ENCODE measurements at places on chromosomes 11 and 22.

DNA sequence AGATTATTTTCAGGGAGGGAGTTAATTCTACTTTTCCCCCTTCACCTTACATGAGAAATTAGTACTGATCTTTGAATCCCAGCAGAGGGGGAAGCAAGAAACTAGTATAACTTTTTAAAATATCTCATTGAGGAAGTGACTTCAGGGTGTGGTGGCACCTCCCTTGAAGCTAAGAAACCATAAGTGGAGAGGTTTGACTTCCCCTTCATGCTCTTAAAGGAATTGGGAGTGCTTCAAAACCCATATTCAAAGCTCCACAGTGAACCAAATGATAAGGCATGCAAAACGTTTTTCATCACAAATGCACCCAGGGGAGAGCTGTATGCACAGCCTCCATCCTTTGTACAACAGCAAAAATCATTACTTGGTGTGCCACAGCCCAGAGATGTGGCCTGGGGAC is 540 bp downstream of the MS4A14 start:
- H3K4me3 ChIP-seq = no peak overlapping the region
- peaks cover 5% of the 10 kb centered on the region for H3K27me3 ChIP-seq
- H3K4me1 ChIP-seq = peaks cover 2% of the 10 kb centered on the region
- DNase-seq = no peak

GRCh38 chr11:122020902-122021301 is 95.1 kb downstream of the BLID start:
- H3K4me3 ChIP-seq = no peak overlapping the region
- no peaks in the 10 kb centered on the region for H3K4me1 ChIP-seq
- no peaks in the 10 kb centered on the region for H3K36me3 ChIP-seq
- H3K27ac ChIP-seq = no peak overlapping the region
- DNase-seq = no peak

DNA sequence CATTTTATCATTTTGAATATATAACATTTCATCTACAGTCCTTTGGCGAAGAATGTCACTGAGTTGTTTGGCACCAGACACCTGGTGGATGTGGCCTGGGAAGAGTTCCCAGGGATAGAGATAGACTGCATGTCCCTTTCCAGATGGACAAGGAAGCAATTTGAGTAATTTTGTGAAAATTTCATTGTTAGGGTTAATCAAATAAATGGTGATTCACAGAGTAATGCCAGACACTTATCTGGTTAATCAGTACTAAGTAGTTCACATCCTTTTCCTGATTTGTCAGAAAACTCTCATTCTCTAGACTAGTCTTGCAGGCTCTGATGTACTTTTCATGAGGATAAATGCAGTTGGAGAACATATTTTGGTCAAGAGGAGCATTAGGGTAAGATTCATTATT is 41.6 kb downstream of the NAALAD2 start:
- H3K27me3 ChIP-seq = peaks cover 13% of the 10 kb centered on the region
- DNase-seq = no peak
- no peak overlapping the region for H3K27ac ChIP-seq

GRCh38 chr11:45653277-45653676 is 12.1 kb downstream of the CHST1 start:
- H3K4me3 ChIP-seq = no peak overlapping the region
- H3K36me3 ChIP-seq = no peaks in the 10 kb centered on the region
- H3K27me3 ChIP-seq = peaks cover 13% of the 10 kb centered on the region

DNA sequence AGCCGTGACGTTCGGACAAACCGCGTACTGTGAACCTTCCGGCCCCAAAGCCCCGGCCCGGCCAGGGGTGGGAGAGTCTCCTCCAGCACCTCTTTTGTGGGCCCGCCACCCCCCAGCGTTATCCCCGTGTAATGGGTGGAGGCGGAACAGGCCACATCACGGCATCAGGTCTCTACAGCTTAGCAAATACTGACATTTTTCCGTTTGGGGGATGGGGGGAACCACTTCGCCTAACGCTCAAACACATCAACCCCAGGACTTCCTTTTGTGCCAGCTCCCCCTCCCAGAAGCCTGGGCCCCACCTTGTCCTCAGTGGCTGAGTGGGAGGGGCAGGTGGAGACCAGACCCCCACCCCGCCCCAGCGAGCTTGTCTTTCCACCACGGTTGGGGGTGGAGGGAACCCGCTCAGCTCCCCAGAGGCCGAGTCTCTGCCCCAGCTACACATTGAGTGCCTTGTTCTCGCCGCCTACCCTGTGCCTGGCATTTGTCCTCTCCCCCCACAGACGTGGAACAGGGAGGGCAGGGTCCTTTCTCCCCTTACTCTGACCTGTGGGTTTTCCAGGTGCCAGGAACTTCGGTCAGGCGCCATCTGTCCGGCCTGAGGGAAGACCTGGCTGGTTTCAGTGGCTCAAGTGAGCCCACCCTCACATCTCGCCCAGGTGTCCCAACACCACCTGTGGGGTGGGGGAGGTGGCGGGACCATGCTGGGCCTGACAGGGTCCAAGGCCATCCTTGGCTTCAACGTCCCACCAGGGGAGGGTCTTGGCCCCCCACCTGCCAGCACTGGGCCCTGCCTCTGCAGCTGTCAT is 29.6 kb downstream of the SBF1 start:
- peak; percentile 53 for DNase-seq
- no peaks in the 10 kb centered on the region for H3K27me3 ChIP-seq
- H3K27ac ChIP-seq = peak overlapping the region; percentile 89
- H3K4me3 ChIP-seq = peak overlapping the region; percentile 22

All from activated CD8-positive, alpha-beta T cell treated with anti-CD3 and anti-CD28 coated beads, Interleukin-2, amount 10 ng/mL, durations not matched to agents 7 days and 5 days (primary cell).